Activated CD4-positive, alpha-beta T cell treated with anti-CD3 and anti-CD28 coated beads for 36 hours (primary cell): ENCODE measurements at places on chromosomes 5 and 9.

DNA sequence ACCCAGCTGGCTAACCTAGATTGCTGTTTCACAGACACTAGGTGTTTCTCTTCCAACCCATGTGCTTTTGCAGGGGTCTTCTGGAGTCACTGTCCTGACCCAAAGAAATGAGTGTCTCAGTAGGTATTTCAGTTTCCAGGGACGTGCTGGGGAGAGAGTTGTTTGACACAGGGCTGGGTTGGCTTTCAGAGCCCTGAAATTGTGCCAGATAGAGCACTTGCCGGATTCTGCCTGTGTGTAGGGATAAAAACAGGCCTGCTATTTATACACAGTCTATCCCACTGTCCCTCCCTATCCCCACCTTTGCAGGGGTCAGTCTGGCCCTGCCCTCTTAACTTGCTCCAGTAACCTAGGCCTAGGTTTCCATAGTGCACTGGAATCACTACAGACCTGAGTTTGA is 957 bp upstream of the HBEGF start:
- no peak for DNase-seq

DNA sequence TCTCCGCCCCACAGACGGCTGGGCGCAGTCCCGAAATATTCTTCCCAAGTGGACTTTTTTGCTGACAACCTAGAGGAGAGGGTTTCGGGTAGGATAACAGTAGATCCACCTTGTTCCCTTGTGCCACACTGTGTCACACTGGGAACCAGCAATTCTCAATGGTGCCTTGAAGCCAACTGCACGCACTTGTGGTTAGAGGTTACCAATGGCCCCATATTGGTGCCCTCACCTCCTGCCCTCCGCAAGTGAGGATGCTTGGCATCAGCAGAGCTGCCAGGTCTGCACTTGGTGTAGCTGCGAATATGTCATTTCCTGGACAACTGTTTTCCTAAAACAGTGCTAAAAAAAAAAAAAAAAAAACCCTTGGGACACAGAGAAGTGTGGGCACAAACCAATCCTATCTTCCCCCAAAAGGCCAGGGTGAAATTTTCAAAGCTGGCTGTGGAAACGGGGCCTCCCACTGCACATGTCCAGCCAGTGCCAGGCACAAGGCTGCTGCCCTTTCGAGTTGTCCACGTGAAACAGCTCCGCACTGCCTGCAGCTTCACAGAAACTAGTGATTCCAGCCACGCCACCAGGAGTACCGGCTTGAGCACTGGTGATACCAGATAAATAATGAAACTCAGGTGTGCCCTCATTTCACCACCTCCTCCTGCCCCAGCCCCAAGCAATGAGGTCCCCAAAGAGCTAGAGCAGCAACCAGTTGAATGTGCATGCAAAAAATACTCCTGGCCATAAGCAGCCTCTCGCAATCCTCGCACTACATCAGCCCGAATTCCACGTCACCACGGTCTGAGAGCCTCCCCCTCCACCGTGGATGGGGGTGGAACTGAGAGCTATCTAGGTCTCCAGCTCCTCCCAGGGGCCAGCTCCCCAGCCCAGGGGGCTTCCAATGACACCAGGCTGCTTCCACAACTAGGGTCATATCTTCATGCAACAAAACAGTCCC is 51.2 kb downstream of the USP20 start:
- DNase-seq: peak; percentile 83

DNA sequence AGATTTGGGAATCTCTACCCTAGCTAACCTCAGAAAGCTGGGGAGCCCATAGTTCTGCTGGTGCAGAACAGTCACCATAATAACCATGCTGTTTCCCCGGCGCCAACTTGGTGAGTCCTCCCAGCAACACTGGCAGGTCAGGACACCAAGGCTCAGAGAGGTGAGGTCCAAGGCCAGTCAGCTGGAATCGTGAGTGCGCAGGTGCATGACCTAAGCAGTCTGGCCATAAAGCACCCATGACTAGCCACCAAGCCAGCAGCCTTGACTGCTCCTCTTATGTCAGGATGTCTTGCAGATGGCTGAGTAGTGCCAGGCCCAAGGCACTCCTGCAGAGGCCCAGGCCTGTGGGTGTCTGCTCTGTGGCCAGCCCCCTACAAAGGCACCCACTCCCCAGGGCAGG is 2.6 kb downstream of the RNF44 start:
- peak; percentile 36 for DNase-seq

- peak; percentile 51 for DNase-seq
Measured at GRCh38 chr9:133375116-133375723, 640 bp downstream of the SURF4 start.

DNA sequence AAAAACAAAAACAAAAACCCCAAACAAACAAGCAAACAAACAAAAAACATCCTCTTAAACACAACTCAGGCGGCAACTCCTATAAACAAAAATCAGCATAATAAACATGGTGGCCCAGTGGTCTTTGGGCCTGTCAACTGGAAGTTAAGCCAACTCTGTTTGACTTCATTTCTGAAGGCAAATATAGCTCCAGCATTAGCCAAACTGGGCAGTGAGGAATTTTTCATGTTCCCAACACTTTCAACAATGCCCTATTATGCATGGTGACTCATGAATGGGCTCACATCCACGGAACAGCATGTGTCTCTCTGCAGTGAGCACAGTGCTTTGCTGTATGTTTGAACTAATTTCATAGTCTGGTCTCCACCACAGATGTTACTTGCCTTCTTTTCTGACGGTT is 143.9 kb upstream of the STC2 start:
- no peak for DNase-seq

DNA sequence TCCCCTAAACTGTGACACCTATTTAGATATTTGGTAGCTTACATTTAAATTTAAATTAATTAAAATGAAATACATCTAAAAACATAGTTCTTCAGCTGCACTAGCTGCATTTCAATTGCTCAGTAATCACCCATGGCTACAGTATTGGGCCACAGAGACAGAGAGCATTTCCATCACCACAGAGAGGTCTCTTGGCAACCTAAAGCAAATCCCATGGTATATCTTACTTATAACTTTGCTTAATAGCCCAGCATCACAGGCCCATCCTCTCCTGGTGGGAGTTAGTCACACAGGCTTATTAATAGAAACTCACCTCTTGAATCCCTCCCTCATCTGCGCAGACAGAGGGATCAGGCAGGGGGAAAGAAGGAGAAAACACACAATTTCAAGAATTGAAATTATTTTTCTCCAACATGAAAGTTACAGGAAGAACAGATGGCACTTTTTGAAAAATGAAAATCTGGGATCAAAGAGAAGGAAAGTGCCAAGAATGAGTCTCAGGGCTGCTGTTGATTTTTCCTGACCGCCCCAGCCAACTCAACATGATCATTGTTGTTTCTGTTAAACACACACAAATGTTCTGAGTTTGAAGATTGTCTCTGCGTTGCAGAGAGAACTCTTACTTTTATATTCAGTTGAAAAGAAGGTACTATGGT is 144.6 kb downstream of the CMYA5 start:
- no peak for DNase-seq

DNA sequence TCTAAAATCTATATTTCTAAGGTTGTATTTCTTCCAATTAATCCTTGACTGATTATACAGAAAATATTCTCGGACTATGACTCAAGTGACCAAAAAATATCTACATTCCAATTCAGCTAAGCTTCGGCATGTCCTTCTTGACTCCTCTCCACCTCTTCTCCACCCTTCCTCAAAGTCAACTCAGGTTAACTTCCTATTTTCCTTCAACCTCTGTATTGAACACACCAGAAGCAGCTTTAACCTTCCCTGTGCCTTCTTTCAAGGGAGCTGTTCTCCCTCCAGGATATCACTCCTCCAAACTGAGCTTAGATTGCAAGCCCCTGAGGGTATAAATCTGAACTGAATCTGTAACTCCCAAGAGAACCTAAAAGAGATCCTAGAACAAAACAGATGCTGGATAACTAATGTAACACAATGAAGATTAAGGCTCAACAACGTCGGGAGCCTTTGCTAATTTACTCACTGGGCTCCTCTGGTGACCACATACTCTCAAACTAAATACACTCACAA is 1.1 kb downstream of the SLCO4C1 start:
- DNase-seq: no peak

GRCh38 chr9:89053301-89053700 is 62.0 kb downstream of the S1PR3 start:
- DNase-seq: no peak

DNA sequence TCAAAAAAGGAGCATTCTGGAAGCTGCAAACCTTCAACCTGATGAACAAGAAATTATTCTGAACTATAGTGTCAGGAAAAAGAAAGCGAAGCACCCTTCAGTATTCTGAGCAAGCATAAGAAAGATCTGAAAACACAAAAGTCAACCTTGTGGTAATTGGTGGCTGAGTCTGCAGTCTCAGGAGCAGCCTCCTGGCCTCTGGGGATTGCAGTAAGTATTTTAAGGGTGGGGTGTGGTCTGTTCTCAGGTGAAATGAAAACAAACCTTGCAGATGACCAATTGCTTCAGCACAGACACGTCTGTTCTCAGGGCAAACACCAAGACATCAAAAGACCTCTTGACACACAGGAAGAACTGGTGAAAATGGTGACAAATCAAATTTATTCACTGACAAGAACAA is 147.8 kb upstream of the RAPGEF1 start:
- DNase-seq: no peak

- DNase-seq: no peak
Measured at GRCh38 chr5:176897263-176897662, 1.9 kb downstream of the HK3 start.

DNA sequence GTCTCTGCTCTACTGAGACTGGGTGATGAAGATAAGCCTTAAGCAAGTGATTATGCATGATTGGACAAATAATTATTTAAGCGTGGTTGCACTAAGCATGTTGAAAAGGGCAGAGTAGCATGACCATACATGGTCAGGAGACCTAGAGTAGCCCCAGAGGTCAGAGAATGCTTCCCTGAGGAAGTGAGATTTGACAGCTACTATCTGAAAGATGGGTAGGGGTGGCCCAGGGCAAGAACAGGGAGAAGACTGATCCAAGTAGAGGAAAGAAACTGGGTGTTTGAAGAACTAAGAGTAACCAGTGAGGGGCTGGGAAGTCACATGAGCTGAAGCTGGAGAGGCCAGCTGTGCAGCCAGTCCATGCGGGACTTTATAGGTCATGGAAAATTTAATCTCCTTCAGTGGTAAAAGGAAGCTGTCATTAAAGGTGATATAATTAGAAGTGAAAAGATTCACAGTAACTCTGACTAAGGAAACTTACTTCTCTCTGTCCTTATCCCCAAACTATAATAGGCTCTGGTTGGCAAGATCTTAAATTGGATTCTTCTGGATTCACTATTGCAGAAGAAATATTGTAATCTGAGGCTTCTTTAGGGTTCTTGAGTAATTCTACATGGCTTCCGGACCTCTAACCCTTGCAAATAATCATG is 35.2 kb downstream of the YIPF5 start:
- no peak for DNase-seq

DNA sequence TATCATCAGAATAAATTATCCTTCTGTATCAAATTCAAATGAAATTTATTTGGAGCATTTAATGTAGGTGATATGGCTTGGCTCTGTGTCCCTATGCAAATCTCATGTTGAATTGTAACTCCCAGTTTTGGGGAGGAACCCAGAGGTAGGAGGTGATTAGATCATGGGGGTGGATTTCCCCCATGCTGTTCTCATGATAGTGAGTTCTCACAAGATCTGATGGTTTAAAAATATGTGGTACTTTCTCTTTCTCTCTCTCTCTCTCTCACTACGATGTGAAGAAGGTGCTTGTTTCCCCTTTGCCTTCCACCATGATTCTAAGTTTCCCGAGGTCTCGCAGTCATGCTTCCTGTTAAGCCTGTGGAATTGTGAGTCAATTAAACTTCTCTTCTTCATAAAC is 678.4 kb upstream of the RGMB start:
- DNase-seq: no peak

DNA sequence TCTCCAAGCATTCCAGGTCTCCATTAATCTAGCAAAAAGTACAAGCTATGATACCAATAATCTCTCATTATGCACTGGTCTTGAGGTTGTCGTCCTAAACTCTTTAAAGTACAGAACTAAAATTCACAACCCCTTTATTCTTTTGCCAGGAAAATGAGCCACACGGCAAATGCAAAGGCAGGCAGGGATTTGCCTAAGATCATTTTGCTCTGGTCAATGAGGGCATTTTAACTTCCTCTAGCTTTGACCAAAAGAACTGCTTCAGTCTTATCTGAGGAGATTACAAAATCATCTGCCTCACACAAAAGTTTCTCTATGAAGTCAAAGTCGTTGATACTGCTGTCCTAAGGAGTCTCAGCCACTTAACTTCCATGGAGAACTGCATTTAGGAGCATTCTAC is 51.8 kb downstream of the EPB41L4B start:
- no peak for DNase-seq

DNA sequence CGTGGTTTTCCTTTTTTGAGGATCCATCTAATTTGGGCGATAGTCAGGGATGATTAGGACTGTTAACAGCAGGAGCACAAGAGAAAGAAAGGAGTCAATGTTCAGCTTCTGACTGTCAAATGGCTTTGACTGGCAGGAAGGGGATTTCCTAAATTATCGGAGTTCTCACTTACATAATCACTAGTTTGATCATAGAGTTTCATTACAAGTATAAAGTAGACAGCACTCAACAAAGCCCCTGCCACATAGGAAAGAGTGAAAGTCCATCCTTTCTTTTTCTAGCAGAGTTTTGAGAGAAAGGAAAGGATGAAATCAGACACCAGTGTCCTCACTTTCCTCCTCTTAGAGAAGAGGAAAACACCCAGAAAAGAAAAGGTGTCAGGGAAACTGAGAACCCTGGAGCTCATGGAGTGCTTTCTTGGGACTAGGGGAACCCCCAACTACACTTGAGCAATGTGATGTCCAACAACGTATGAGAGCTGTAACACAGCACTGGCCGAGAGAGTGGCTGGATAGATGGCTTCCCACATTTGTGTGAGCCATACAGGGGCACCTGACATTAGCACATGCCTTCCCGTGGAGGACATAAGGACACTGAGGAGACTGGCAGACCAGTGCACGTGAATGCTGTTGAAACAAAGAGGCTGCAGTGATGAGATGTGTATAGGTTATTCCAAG is 26.0 kb upstream of the LPAR1 start:
- DNase-seq: no peak

- no peak for DNase-seq
Measured at GRCh38 chr5:124956471-124957029, 210.1 kb upstream of the ZNF608 start.

DNA sequence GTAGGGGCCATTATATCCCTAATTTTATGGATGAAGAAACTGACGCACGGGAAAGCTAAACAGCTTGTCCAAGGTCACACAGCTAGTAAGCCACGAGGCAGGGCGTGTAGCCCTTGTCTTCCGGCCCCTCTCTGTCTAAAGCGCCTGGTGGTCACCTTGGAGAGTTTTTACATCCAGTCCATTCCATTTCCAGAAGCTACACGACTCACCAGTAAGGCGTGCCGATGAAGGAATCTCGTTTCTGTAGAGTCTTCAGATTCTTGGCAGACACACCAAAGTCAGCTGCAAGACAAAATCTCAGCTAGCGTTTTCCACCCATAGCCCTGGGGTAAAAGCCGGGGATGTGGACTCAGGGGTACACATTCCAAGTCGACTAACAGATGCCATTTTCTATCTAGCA is 80.5 kb downstream of the STK10 start:
- DNase-seq: no peak
